Testis (tissue), 5 donors: ENCODE measurements at places on chromosomes 5 and 9.

DNA sequence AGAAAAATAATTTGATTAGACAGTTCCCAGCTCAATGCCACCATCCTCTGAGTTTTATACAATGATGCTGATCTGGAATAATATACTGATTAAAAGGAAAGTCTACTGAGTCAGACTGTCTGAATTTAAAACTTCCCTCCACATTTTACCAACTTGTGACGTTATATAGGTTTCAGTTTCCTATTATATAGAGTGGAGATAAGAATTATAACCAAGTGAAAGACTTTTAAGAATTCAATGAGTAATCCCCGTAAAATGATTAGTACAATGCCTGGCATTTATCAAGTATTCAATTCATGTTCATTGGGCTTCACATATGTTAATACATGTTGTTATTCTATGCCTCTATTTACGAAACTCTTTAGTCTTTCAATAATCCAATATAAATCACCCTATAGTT is 166.0 kb downstream of the CDH9 start:
- no peaks in the 10 kb centered on the region for H3K36me3 ChIP-seq
- H3K4me3 ChIP-seq = no peak overlapping the region
- no peaks in the 10 kb centered on the region for H3K27me3 ChIP-seq
- no peak for DNase-seq

DNA sequence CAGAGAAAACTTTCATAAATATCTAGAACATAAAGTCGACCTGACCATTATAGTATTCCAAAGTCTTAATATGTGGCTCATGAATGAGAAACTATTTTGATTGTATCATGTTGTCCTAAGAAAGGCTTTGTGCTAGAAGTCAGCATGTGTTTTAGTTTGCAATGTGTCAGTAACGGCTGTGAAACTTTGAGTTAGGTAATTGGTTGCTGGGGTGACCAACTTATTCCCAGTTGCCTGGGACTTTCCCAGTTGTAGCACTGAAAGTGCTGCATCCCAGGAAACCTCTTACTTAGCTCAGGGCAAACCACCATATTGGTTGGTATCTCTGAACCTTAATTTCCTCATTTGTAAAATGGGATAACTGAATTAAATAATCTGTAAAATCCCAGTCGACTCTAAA is 114.6 kb upstream of the SLC12A2 start:
- H3K36me3 ChIP-seq = no peaks in the 10 kb centered on the region
- no peak overlapping the region for H3K27ac ChIP-seq

- no peaks in the 10 kb centered on the region for H3K27me3 ChIP-seq
- H3K4me3 ChIP-seq = no peak overlapping the region
- H3K27ac ChIP-seq = no peak overlapping the region
- no peak for DNase-seq
These were observed 69.4 kb upstream of the CD180 start for GRCh38 chr5:67265951-67266350.

- no peaks in the 10 kb centered on the region for H3K36me3 ChIP-seq
- H3K27me3 ChIP-seq = no peaks in the 10 kb centered on the region
- H3K4me3 ChIP-seq = no peak overlapping the region
- DNase-seq = no peak
- no peak overlapping the region for H3K27ac ChIP-seq
These were observed 148.6 kb upstream of the KLF9 start for GRCh38 chr9:70563010-70563409.

DNA sequence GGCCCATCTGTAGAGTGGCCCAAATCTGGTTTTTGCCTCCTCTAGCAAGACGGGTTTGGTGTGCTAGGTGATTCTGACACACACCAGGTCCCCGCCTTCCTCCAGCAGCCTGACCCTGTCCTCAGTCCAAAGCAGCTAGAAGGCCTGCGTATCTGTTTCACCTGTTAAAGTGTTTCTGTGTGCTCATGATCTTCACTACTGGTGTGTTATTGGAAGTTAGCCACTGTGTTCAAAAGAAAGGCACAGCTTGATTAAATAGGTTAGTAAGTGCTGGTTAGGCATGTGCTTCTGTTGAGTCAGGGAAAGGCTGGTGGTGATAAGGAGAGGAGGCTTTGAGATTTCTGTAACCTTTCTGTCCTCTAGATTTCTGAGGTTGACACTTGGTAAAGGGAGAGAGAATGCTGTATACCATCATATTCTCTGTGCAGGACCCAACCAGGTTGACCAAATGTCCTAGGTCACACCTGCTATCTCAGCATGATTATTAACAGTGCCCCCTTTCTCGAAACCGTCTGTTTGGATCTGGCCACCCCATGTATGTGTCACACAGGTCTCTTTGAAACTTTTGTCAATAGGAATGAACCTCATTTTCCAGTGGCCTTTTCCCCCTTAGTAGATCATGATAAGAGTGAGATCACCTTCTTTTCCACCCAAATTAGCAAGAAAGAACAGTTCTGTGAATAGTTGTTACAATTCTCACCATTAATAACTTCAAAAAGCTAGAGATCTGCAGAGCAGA is 58.8 kb downstream of the ARHGAP26 start:
- H3K27me3 ChIP-seq = no peaks in the 10 kb centered on the region
- DNase-seq = no peak
- H3K4me1 ChIP-seq = peaks cover 53% of the 10 kb centered on the region
- no peaks in the 10 kb centered on the region for H3K36me3 ChIP-seq

GRCh38 chr5:126864042-126864688 is 87.2 kb downstream of the LMNB1 start:
- H3K27me3 ChIP-seq = no peaks in the 10 kb centered on the region
- no peaks in the 10 kb centered on the region for H3K36me3 ChIP-seq
